ENCODE measurements at places on chromosomes 11 and 22.

DNA sequence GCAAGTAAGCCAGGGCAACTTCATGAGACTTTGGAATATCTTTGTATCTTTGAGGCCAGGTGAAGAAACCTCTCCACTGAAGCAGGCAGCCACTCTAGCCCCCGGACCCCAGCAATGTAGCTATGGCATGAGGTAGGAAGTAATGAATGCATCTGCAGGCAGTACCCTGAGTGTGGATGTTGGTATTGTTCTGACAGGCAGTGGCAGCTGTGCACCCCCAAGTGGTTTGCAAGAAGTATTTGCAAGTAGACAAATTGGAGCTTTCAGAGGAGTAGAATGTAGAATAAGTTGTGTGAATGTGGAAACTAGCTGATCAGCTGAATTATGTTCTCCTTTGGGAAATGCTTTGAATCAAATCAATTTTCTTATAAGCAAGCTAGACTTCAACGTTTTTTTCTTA, 194.4 kb upstream of the PGR start:
- DNase-seq: peak; percentile 34

- DNase-seq: no peak
These were observed 166.2 kb downstream of the FAT3 start for GRCh38 chr11:92390783-92391182.

DNA sequence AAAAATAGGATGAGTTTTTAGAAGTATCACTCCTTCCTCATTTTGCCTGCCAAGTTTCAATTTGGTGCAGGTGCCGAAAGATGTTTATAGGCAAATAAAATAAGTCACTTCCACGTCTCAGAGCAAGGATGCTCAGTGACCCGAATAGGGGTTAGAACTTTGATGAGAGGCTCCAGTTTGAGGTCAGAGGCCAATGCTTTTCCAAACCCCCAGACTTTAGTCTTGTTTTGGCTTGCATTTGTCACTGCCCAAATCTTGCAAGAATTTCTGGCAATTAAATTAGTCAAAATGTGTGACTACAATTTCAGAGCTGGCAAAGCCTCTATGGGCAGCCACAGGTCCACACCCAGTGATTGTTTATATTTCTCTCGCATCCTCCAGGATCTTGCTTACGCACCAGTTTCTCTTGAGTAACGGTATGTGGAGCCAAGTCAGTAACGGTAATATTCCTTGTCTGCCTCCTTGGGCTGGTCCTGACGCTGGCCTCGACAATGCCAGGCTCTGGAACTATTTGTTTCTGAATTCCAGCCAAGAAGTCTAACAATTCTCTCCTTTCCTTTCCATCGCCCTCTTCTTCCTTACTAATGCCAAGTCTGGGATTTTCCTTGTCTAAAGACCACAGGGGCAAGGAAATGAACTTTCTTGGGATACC, 9.9 kb upstream of the NUP160 start:
- DNase-seq: no peak

DNA sequence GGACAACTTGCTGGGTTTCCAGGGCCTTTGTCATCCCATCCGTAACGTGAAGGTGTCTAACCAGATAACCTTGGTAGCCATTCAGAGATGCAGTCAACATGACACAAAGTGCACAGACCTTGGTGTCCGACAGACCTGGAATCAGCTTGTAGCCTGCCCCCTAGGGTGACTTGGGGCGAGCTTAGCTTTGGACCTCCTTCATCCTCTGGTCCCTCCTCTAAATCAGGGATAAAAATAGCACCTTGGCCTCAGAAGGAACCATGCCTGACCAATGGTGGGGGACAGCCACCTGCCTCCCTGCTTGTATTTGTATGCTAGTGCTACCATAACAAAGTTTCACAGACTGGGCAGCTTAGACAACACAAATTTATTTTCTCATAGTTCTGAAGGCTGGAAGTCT, 3.7 kb downstream of the SNRPD3 start:
- DNase-seq: no peak

DNA sequence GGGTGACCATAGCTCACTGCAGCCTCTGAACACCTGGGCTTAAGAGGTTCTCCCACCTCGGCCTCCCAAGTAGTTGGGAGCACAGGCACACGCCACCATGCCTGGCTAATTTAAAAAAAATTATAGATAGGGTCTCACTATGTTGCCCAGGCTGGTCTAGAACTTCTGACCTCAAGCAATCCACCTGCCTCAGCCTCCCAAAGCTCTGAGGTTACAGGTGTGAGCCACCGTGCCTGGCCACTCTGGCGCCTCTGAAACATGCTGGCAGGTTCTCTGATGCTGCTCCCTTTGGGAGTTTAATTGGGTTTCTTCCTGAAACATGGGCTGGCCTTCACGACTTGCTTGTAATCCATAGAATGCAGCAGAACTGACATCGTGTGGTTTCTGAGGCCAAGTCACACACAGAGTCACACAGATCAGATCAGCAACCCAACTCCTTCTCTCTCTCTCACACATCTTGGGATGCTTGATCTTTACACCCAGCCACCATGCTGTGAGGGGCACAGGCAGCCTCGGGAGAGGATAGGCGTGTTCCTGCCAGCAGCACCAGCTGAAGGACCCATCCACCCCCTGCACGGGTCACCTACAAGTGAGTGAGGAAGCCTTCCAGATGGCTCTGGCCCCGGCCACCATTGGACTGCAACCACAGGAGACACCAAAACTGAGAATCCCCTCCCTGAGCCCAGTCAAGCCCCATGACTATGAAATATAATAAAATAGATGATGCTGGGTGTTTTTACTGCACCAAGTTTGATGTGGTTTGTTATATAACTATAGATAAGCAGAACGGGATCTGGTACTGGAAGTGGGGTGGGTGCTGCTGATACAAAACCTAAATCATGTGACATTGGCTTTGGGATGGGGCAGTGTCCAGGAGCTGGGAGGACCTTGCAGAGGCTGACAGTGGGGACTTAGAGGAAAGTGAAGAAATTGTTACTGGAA, 3.1 kb upstream of the GSC2 start:
- DNase-seq: no peak

GRCh38 chr22:38882972-38883622, 11.1 kb upstream of the CBX6 start:
- no peak for DNase-seq

- no peak for DNase-seq
These were observed 142.3 kb upstream of the TBCEL start for GRCh38 chr11:120881596-120881995.

- no peak for DNase-seq
These were observed 1.9 kb downstream of the MS4A10 start for GRCh38 chr11:60786811-60787567.

- no peak for DNase-seq
These were observed 42.6 kb downstream of the SLC22A12 start for GRCh38 chr11:64633555-64634159.

DNA sequence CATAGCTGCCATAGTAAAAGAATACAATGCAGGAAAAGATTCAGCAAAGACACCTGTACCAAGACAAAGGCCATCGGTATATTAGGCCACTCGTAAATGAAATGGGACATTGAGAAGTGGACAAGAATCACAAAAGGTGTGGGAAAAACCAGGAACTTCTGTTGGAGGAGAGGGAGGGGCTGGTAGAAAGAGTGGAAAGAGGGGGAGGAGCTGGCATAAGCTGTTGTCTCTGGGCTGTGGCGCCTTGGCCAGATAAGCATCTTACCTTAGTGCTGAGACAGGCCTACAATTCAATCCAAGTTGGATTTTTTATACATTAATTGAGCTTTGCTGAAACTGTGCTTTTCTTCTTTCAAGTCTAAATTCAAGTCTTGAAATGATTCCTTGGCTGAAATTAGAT, 37.1 kb downstream of the ZNF202 start:
- DNase-seq: no peak

GRCh38 chr11:44338698-44339529, 29.0 kb upstream of the ALX4 start:
- no peak for DNase-seq

DNA sequence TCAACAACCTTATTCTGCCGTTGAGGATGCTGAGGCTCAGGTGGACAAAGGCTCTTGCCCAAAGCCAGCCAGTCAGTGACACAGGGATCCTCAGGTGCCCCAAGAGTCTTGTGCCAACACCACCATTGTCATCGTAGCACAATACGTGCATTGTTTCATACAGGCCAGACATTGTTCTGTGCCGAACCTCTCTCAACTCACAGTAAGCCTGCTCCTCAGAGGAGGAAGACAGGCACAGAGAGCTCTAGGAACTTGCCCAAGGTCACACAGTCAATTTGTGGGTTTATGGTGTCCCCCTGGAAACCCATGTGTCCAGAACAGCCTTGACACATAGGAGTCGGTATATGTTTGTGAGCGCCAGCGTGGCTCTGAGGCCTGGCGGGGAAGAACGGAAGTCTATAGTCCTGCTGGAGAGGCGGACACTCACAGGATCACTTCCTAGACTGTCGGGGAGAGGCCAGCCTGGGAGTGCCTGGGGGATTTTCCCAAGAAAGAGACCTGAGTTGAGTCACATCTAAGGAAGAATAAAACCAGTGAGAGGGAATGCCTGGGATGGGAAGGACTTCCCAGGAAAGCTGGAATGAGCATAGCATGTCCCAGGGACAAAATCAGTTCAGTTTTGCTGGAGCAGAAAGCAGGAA, 20.2 kb downstream of the LIF start:
- DNase-seq: no peak

GRCh38 chr11:28715726-28716125, 607.5 kb downstream of the METTL15 start:
- no peak for DNase-seq

DNA sequence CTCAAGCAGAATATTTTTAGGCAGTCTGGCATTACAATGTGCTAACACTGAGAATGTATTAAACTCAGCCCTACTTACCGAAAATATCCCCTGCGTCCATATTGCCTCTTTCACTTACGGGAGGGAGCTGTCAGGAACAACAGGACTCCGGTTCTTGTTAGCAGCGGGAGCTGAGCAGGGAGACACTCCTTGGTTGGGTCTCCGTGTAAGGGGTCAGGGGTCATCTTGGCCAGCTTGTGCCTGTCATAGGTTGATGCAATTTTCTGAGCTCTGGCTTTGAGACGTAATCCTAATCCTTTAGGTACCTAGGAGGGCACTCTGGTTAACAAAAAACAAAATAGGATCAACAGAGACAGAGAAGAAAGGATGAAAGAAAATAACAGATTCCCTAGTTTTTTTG, 1477.2 kb downstream of the BRD1 start:
- DNase-seq: peak; percentile 71

- no peak for DNase-seq
These were observed 66.0 kb upstream of the NNMT start for GRCh38 chr11:114230031-114230704.

- DNase-seq: no peak
These were observed 11.8 kb upstream of the THY1 start for GRCh38 chr11:119434591-119435330.

- DNase-seq: no peak
These were observed 52.2 kb downstream of the IRAG1 start for GRCh38 chr11:10641177-10641911.

DNA sequence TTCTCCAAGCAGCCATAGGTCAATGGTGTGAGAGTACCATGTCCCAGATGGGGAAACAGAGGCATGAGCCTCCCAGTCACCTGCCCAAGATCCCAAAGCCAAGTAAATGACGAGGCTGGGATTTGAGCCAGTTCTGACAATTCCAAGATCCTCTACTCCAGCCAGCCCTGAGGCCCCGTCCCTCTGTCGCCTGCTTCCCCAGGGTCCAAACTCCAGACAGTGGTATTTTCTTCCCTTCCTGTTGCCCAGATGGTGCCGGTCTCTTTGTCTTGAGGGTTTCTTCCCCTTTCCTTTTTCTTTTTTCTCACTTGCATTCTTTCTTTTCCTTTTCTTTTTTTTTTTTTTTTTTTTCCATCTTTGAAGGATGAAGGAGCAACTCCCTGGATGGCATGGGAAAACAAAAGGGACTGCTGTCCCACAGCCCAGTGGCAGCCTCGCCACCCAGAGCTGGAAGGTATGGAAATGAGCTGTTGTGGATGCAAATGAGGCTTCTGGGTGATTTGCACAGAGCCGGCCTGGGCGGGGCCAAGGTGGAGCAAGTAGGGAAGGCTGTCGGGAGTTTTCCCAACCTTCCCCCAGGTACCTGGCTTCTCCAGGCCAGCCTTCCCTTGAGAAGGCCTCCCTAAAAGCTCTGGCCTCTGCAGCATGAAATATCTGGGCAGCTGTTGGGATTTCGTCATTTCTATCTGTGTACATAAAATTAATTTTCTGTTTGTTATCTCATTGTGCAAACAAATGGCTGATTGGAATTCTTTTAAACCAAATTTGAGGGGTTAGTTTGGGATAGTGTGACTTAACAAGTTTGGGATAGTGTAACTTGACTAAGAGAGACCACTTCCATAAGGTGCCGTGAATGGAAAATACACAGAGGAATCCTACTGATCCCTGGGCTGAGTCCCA, 146.8 kb downstream of the MN1 start:
- peak; percentile 53 for DNase-seq

- DNase-seq: no peak
These were observed 37.6 kb downstream of the CYB5R2 start for GRCh38 chr11:7635708-7636107.
